ENCODE measurements at places on chromosomes 16 and 17. TPM values are rescaled to one million over a fixed set of nuclear protein-coding genes. Genes with fewer than 3 reads are reported as not detected.

DNA sequence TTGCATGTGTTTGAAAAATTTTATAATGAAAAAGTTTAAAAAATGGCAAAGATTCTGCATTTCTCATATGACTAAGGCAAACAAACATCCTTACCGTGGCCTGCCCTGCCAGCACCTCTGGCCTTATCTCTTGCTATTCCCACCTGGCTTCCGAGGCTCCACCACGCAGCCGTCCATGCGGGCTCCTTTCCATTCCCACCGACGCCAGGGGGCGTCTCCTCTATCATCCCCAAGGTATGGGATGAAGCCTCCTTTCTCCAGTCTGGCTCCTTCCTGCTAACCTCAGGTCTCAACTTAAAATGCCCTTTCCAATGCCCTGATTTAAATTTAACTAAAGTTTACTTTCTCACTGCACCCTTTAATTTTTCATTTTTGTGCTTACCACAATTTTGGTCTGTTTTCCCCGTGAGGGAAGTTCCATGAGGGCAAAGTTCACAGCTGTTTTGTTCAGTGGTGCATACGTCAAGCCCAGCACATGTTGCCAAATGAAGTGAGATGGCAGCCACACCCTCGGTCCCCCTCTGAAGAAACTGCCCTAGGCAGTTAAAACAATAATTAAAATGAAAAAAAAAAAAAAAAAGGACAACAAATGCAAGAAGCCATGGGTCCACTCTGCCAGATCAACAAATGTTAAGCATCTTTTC is 13.3 kb upstream of the SDK2 start:
- DNase-seq, result no peak

Gene KRTAP9-1
- total RNA-seq, result not detected

- DNase-seq, result no peak
These were observed 27.1 kb upstream of the JPH3 start for GRCh38 chr16:87575027-87575804.

Gene UBFD1
- total RNA-seq, result 60.1 TPM

Gene PPY
- total RNA-seq, result not detected

Gene ZNF385C
- total RNA-seq, result not detected

- no peak for DNase-seq
These were observed 29.7 kb upstream of the RMI2 start for GRCh38 chr16:11315510-11315909.

Data from pulmonary artery endothelial cell (primary cell).